ENCODE measurements at places on chromosomes 12 and 14.

- DNase-seq, result no peak
These were observed 326.5 kb upstream of the TBX3 start for GRCh38 chr12:115010324-115010995.

- DNase-seq, result no peak
These were observed 59.5 kb upstream of the IGF1 start for GRCh38 chr12:102539651-102540553.

GRCh38 chr12:84955298-84955697 is 42.7 kb upstream of the SLC6A15 start:
- no peak for DNase-seq

DNA sequence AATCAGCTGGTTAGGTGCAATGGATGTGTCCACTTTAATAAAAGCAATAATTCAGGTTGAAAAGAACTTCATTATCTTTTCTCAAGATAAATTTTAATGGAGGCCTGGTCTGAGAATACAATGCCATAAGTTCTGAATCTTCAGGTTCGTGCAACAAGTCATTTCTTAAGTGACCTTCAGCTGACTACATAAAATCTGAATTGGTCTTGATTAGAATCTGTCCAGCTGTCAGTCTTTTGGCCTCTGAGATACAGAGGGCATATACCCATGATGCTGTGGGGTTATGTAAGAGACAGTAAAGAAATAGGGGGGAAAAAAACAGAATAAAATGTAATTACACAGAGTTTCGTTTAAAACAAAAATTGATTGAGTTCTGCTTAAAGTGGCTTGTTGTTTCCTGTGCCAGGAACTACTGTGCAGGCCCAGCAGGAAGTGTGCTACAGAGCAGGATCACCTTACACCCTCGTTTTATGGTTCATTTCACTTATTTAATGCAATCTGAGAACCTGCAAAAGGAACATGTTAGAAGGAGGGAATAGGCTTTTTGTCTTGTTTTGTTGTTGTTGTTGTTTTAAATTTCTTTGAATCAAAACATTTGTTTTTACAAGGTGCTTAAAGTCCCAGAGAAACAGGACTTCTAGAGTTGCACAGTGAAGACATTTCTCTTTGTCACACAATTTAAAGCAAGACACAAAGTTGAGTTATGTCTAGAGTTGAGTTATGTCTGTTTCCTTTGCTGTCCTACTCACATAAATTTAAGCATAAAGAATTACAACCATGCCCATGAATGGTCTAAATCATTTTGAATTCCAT is 64.2 kb downstream of the LGR5 start:
- no peak for DNase-seq

- DNase-seq, result no peak
These were observed 6.7 kb downstream of the PLD4 start for GRCh38 chr14:104931304-104931770.

GRCh38 chr12:122174155-122174845 is at the start of gene IL31:
Gene IL31, minus strand, starts transcription at chr12:122174221. Its CDS starts 49 bp downstream, at chr12:122174172.
- no peak for DNase-seq

DNA sequence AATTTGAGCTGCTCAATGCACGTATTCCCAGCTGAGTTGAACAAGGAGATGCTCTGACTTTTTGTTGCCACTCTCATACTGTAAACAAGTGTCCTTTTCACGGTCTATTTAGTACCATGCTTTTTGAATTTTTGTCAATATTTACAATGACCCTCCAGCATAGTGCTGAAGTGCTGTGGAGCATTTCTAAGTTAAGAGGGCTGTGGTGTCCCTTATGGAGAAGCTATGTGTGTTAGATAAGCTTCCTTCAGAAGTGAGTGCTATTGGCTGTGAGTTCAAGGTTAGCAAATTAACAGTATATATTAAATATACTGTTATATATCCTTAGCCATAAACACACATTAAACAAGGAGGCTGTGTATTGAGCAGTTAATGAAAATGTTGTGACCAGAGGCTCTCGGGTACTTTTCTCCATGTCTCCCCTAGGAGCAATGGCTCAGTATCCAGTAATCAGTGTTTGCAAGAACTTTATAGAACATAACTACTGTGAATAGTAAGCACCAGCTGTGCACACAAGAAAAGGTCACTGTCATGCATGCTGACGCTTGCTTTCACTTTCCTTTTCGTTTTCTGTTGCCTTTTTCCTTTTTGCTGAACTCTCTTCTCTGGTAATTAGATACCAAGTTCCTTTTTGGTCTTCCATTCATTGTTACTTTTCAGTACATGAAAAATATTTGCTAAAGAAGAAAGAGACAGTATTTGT is 187.2 kb upstream of the NEDD1 start:
- DNase-seq, result no peak

- DNase-seq, result no peak
These were observed 14.8 kb downstream of the EMP1 start for GRCh38 chr12:13211191-13211858.

DNA sequence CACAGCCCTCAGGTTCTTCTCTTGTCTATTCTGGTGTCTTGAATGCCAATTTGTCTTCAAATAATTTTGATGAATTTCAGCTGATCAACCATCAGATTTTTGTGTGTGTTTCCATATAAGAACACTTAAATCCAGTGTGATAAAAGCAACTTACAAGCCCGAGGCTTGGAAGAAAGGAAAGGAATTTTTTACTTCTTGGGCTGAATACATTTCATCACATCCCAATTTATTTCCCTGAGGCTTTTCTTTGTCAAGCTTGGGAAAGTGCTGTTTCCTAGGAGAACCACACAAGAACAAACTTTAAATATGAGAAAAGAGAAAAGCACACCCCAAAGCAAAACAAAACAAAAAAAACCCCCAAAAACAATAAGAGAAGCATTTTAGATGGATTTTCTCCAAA is 26.6 kb downstream of the GPRC5D start:
- DNase-seq, result no peak

DNA sequence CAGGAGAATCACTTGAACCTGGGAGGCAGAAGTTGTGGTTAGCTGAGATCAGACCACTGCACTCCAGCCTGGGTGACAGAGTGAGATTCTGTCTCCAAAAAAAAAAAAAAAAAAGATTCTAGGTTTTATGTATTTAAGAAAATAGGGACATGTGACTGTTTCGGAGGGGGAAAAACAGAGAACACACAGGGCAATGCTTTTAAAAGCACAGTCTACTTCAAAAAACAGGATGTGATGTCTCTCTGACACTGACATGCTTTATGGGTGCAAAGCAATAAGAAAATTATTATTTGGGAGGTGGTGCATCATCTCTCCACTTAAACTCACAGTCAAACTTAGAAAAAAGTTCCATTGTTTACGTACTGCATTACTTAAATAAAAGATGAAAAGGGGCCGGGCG is 28.7 kb downstream of the CLIP1 start:
- DNase-seq, result no peak

DNA sequence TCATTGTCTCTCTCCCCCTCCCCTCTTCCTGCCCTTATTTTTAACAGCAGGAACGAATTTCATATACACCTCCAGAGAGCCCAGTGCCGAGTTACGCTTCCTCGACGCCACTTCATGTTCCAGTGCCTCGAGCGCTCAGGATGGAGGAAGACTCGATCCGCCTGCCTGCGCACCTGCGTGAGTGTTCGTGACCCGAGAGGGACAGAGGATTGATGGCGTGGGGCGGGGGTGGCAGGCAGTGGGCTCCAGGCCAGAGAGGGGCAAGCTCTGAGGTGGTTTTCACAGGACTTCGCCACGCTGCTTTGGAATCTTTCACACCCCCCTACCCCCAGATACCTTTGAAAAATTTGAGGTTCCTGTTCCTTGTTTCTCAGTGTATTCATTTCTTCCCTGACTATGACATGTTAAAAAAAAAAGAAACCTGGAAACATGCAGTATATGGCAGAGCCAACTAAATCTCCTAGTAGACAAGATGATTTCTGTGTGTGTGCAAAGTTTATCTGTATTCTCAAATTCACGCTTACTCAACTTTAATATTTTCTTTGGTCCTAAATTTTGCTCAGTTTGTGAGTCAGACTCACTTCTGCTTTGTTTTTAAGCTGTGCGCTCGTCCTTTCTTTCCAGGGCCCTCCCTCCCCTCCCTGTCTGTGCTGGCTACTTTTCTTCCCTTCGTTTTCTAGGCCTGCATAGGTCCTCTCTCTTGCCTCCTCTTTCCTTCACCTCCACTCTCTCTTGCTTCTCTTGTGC is 103.1 kb downstream of the ETV6 start:
- DNase-seq, result no peak

GRCh38 chr12:120961604-120962531 is 16.5 kb upstream of the HNF1A start:
- no peak for DNase-seq

GRCh38 chr12:42810006-42810405 is 220.5 kb upstream of the PRICKLE1 start:
- DNase-seq, result no peak

DNA sequence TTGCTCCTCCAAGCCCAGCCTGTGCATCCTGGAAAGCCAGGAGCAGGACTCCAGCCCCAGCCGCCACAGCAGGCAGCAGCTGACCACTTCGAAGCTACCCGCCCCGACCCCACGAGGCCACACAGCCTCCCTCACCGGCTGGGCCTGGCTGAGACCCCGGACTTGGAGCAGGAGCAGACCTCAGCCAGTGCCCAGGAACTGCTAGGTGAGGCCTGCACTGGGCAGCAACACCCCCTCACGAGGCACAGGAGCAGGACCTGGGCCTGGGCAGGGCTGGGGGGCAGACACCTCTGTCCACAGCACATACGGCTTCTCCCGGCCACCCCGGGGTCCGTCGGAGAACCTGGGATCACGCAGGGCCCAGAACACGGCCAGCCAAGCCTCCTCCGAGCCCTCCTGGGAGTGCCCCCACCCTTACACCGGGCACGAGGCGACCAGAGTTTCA is 137.4 kb upstream of the C14orf180 start:
- no peak for DNase-seq

GRCh38 chr14:102666635-102667034 is 74.2 kb downstream of the RCOR1 start:
- no peak for DNase-seq

DNA sequence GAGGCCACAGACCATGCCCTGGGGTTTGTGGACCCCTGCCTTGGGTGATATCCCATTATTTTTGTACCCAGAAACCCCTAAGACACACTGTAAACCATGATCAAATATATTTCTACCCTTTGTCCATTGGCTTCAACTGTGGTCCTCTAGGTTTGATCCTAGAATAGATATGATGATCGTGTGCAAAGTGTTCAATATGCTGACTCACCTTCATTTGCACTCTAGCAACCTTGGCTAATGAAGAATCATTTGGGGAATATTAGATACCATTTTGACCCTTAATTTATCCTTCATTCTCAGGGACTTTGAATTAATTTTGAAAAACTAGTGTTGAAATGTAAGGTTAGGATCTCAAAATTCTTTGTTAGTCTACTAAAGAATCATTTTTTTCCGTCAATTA is 73.1 kb upstream of the RAP1B start:
- no peak for DNase-seq

DNA sequence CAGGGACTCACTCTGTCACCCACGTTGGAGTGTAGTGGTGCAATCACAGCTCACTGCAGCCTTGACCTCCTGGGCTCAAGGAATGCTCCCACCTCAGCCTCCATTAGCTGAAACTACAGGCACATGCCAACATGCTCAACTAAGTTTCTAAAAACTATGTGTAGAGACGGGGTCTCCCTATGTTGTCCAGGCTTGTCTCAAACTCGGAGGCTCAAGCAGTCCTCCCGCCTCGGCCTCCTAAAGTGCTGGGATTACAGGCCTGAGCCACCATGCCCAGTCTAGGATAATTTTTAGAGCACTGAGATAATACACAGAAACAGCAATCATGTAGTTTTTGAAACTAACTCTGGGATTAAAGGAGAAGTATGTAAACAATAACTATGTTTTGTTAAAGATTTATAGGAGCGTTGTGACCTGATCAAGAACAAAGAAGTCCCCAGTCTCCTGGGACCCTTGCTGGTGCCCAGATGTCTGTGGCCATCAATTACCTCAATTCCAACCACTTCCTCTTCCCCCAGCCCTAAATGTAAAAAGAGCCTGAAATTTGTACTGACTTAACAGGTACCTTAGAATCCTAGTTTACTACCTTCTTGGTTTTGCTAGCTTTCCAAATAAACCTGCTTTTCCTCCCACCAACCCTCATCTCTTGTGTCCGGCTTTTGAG is 28.9 kb upstream of the EGLN3 start:
- DNase-seq, result no peak

DNA sequence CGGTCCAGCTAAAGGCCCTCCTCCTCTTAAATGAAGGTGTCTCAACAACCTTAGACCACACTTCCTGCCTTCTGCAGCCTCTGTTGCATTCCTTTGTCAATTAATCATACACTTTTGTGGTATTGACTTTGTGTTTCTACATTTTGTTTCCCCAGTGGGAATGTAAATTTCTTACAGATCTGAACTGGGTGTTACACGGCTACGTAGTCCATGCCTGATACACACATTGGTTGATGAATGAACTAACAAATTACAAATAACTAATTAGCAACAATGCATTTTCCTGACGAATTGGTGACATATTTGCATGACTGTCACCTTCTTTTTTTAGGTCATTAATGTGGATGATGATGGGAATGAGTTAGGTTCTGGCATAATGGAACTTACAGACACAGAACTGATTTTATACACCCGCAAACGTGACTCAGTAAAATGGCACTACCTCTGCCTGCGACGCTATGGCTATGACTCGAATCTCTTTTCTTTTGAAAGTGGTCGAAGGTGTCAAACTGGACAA is 15.2 kb upstream of the CCT2 start:
- DNase-seq, result no peak

DNA sequence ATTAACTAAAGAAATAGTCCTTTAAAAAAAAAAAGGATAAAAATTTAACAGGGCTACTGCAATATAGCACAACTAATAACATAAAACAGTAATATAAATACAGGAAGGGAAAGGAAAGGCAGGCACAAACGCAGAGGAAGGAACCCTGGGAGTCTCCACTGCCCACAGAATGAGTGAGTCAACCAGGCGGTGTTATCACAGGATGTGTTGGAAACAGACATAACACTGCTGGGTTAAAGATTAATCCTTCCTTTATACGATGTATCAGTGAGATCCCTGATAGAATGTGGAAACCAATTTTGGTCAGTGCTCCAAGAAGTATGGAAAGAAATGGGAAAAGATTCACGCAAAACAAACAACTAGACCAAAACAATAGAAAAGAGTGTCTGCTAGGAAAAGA is 47.9 kb downstream of the FGD6 start:
- no peak for DNase-seq

DNA sequence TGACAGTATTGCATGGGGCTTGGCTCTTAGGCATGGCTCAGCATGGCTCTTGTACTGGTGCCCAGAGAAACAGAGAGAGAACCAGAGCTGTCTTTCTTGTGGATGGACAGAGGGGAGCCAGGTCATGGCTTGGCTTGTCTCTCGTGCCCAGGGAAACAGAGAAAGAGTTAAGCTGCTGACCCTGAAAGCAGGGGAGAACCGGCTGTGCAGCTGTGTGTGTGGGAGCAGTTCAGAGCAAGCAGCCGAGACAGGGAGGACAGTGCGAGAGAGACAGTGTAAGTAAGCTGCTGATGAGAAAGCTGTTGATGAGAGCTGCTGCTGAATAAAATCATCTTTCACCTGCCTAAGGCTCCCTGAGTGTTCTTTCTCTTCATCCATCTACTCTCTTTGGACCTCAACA is 61.3 kb upstream of the DDHD1 start:
- DNase-seq, result no peak

DNA sequence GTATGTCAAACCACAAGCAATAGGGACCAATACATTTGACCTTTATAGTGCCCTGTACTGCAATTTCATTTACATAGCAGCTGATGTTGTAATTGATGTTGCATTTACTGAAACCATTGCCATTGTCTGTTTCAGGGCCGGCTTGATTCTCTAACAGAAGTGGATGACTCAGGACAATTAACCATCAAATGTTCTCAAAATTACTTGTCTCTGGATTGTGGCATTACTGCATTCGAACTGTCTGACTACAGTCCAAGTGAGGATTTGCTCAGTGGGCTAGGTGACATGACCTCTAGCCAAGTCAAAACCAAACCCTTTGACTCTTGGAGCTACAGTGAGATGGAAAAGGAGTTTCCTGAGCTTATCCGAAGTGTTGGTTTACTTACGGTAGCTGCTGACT is 216.0 kb downstream of the AKAP6 start:
- no peak for DNase-seq
